ENCODE measurements at places on chromosomes 2 and 18.

- DNase-seq, result no peak
Measured at GRCh38 chr2:68738906-68739594, 4.4 kb downstream of the ARHGAP25 start.

DNA sequence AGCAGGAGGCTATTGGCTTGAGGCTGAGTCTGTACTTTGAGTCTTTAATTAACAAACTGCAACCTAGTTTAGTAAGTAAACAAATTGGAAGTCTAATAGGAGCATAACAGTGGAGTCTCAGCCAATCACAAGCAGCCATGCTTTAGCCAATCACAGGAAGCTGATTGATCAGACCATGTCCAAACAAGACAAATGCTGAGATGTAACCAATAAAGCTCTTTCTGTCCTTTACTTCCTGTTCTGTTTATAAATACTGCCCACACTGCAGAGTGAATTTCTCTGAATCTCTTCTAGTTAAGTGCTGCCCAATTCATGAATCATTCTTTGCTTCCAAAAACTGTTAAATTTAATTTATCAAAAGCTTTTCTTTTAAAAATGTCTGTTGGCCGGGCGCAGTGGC lies 146.6 kb upstream of the DLX2 start:
- no peak for DNase-seq

- no peak for DNase-seq
Measured at GRCh38 chr18:49098386-49098785, 147.6 kb upstream of the SMAD7 start.

DNA sequence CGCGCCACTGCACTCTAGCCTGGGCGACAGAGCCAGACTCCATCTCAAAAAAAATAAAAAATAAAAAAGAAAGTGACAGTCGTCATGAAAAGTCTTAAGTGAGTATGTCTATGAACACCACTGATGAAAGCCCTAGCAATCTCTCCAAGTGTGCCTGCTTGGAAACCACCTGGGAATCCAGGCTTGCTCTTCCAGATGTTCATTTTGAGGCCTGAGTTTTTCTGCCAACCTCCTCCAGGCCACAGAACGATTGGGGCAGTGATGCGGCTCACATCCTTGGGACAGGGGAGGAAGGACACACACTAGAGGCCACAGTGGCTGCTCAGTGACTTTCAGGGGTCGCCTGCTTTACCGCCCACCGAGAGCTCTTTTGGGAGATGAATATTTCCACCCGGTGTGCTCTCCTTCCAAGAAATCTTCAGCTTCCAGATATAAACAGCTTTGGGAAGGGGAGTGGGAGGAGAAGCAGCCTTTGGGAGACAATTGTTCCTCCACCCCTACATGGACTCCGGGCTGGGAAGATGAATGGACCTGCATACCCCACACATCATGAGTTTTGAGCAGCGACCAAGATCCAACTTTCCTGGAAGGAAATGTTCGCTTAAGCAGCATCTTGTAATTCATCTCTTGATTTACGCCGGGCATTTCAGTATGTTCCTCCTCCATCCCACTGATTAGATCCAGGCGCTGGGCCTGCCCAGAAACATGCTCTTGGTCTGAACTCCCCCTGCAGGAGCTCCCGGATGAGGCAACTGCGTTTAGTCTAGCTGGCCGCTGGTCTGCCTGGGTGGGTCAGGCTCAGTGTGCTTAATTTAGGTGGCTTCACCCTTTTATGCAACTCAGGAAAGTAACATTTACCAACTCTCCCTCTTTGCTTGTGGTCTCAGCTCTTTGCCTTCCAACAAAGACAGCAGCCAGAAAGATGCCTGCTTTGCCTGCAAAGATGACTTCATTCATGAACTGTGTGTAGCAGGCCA lies 6.2 kb upstream of the ARMC9 start:
- DNase-seq, result no peak

GRCh38 chr18:43061816-43062215 lies 53.7 kb downstream of the RIT2 start:
- no peak for DNase-seq

GRCh38 chr2:239685556-239685955 lies 284.7 kb upstream of the HDAC4 start:
- DNase-seq, result no peak

DNA sequence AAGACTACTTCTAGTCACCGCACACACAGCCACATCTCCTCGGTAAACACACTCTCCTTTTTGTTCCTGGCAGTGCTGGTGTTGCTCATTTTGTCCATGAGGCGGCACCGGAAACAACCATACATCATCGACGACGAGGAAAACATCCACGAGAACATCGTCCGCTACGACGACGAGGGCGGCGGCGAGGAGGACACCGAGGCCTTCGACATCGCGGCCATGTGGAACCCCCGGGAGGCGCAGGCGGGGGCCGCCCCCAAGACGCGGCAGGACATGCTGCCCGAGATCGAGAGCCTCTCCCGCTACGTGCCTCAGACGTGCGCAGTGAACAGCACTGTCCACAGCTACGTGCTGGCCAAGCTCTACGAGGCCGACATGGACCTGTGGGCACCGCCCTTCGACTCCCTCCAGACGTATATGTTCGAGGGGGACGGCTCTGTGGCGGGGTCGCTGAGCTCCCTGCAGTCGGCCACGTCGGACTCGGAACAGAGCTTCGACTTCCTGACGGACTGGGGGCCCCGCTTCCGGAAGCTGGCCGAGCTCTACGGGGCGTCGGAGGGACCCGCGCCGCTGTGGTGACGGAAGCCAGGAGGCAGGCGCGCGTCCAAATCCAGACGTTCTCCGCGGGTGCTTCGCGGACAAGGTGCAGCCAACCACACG lies 221.0 kb downstream of the CDH20 start:
- DNase-seq, result no peak

- no peak for DNase-seq
Measured at GRCh38 chr18:33751613-33752221, 173.7 kb downstream of the ASXL3 start.

GRCh38 chr2:27074738-27075565 lies 3.5 kb upstream of the EMILIN1 start:
- DNase-seq, result no peak

DNA sequence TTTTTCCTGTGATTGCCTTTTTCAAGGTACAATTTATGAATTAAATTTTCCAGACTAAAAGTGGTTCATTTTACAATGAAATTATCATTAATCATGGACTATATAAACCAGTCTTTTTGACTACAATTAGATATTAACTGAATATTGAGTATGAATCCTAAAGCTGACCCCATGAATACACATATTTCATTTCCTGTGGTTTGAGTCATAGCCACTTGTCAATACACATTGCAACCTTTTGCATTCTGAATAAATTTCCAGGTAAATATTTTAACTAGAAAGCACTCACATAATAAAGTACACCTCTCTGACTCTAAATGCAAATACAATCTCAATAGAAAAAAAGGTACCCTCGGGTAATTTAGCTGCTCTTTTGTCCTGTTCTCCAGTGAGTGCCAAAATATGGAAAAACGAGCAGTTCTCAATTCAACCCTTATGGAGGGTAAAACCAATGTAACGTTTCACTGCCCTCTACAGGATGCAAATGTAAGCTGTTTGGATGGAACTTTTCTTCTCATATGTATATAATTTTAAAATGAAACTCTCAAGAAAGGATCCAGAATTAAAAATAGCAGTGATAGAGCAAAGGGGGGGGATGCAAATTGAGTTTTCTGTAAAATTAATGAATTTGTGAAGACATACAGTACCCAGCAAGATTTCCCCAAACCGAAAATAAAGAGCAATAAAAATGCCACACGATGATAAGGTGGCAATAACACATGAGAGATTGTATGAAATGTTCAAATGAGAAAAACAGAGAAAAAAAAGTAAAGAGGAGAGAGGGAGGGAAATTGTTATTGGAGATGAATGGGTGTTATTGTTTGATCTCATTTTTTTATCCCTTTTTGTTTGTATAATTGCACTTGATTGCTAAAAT lies 1795.7 kb upstream of the PIK3C3 start:
- DNase-seq, result no peak

DNA sequence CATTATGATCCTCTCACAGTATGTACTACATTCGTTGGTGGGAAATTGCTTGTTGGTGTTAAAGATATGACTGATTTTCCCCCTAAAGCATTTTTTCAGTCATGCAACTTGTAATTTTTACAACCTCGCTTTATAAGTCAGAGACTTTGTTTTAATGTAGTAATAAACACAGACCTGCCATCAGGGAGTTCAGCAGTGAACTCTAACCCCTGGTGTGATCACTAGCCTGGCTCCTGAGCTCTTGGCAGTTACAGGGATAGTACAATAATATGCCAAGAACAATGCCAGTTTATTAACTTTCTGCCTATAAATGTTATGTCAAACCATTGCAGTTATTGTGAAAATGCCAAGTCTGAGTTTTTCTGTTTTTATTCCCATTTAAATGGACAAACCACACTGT lies 93.8 kb downstream of the EDAR start:
- no peak for DNase-seq

GRCh38 chr2:3728104-3729054 lies 25.0 kb downstream of the DCDC2C start:
- DNase-seq, result no peak

DNA sequence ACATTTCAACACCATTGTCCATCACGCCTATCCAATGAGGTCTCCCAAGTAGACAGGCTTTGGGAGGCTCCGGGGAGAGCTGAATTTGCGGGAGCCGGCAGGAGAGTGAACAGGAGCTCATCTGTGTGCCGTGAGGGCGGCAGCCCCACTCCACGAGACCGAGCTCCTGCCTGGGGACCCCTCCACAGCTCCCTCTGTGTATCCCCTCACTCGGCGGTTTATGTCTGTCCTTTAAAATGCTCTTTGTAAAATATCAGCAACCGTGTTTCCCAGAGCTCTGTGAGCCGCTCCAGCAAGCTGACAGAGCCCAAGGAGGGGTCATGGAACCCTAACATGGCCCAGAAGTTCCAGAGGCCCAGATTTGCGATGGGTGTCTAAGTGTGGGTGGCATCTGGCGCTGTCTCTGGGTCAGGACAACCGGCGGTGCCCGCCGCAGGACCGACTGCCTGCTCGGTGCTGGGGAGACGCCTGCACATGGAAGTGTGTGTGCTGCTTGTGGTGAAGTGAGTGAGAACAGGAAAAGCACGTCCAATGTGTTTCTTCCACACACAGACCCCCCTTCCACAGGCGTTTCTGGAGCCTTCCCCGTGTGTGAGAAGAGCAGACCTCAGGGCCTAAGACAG lies 34.8 kb downstream of the SLC66A2 start:
- no peak for DNase-seq

- no peak for DNase-seq
Measured at GRCh38 chr2:196322973-196323810, 151.8 kb upstream of the STK17B start.

DNA sequence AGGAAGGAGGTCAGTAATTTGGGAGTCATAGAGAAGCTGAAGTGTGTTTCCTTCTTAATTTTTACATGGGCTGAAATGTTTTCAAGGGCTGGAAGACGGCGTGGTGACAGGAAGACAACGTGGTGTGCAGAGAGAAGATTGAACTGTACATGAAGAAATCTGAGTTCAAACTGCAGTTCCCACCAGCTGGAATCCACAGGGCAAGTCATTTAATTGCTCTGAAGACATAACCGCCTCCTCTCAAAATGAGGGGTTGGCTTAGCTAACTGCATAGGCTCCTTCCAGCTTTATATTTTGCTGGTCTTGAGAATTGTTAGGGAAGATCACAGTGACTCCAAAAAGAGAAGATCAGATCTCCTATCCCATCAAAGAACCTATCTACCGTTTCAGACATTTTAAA lies 103.9 kb downstream of the SLC8A1 start:
- no peak for DNase-seq

- DNase-seq, result no peak
Measured at GRCh38 chr18:47950511-47950910, 20.1 kb upstream of the SMAD2 start.

GRCh38 chr2:174334781-174335251 lies at the start of gene SP9:
Gene SP9, plus strand, starts transcription at chr2:174334954. Its CDS starts 139 bp downstream, at chr2:174335093.
- no peak for DNase-seq

GRCh38 chr18:63109802-63110201 lies 209.8 kb downstream of the BCL2 start:
- DNase-seq, result no peak

DNA sequence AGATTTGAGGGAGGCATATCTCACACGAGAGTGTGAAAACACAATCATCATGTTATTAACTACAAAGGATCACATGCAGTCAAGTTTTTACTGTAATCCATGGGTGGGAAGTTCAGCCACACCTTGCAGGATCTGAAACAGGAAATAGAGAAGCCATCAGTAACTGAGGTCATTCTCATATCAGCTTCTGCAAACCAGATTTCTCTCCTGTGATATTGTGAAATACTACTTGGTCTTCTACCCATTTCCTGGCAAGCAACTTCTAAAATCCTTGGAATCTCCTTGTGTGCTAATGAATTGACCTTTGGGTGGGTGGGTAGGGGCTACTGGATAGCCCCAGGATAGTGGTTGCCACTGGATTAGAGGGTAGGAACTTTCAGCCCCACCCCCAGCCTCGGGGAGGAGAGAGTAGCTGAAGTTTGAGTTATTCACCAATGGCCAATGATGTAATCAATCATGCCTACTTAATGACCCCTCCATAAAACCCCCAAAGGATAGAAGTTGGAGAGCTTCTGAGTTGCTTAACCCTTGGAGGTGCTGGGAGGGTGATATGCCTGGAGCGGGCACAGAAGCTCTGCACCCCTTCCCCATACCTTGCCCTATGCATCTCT lies 25.6 kb upstream of the TGIF1 start:
- no peak for DNase-seq

DNA sequence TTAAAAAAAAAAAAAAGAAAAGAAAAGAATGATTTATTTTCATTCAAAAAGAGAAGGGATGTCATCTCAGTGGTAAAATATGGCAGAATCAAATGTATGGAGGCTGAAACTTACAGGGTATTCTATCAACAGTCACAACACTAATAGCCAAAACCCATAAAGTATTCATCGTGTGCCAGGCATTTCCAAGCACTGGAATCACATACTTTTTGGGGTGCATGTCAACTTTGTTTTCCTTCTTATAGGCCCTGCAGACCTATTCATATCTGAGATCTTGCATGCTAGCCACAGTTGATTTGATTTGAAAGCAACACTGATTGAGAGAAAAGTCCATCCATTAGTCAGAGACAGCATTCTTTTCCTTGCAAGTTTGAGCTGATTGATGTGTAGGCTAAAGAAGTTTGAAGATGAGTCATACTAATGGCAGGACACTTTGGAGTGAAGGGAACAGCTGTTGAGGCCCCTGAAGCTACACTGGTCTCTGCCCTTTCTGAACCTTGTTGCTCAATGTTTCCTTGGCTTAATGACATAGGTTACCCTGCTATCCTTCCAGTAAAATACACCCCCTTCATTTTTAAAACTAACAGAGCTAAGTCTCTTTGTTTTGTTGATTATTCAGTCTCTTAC lies 22.0 kb downstream of the KATNAL2 start:
- DNase-seq, result no peak

DNA sequence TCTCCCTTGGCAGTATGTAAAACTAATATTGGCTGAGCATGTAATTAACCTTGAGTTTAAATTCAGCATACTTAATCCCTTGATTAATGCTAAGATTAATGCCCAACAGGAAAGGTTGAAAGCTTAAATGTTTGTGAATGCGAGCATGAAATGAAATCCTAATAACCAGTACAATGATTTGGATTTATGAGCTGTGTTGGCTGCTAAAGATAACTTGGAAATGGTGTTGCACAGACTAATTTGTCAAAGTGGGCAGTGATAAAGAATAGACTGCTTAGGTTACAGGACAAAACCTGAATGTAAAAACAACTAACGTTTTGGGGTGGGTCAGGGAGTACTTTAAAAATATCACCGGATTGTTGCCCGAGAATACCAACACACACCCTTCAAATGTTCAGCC lies 70.6 kb downstream of the MGAT5 start:
- DNase-seq, result no peak

- DNase-seq, result no peak
Measured at GRCh38 chr18:22545066-22545760, 127.5 kb upstream of the CTAGE1 start.

GRCh38 chr2:233448220-233448559 lies 93.9 kb downstream of the DGKD start:
- DNase-seq, result no peak

- DNase-seq, result no peak
Measured at GRCh38 chr2:113341191-113341869, 62.6 kb upstream of the PAX8 start.

Data from stimulated activated CD8-positive, alpha-beta memory T cell treated with anti-CD3 and anti-CD28 coated beads, Interleukin-4, amount 100 ng/mL, for 4 hours (primary cell).